Activated CD4-positive, alpha-beta T cell treated with anti-CD3 and anti-CD28 coated beads, Interleukin-2, Interleukin-4, amounts not matched to agents 100 ng/mL and 50 ng/mL, durations not matched to agents 16 hours and 8 hours (primary cell): ENCODE measurements at places on chromosomes 2 and 18.

- no peak for DNase-seq
These were observed 4.4 kb downstream of the IL1B start for GRCh38 chr2:112831946-112832840.

- no peak for DNase-seq
These were observed 184.2 kb downstream of the CTIF start for GRCh38 chr18:48723016-48723415.

GRCh38 chr2:222594679-222595078 is 61.2 kb downstream of the FARSB start:
- no peak for DNase-seq

DNA sequence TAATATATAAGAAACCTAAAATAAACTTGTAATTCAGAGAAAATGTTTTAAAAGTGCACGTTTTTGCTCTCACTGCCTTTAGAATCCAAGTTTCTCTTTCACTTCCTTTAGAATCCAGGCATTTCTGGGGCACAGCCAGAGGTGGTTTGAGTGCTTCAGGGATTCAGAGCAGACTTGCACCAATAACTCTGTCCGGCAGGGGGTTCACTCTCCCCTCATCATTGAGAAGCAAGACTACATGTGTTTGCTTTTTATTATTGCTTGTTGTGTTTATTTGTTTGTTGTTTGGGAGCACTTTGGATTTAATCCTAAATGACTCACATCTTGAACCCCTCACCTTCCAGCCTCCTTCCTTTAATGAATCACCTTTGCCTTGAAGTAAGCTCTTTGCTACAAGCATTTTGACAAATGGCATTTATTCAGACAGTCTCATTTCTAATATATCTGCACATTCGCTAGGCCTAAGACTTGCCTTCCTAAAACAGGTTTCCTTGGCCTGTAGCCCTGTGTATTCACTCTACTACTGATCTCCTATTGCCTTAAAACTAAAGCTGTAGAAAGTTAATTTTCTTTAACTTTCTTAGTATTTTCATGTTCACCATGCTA is 233.5 kb upstream of the ATP5MC3 start:
- peak; percentile 13 for DNase-seq

GRCh38 chr18:79815657-79816056 is 17.9 kb downstream of the KCNG2 start:
- DNase-seq = no peak

- no peak for DNase-seq
These were observed 211.4 kb downstream of the PRKCE start for GRCh38 chr2:45862843-45863242.
